Activated naive CD8-positive, alpha-beta T cell treated with anti-CD3 and anti-CD28 coated beads for 36 hours (primary cell): ENCODE measurements at places on chromosomes 2 and 18. TPM values are rescaled to one million over a fixed set of nuclear protein-coding genes. Genes with fewer than 3 reads are reported as not detected.

Gene SMAD2
- total RNA-seq = 105 TPM

Gene DPP4
- 22.4 TPM for total RNA-seq

Gene ZC3H15
- 116 TPM for total RNA-seq

Gene EMILIN1
- total RNA-seq = 0.76 TPM

Gene ABCG8
- total RNA-seq = not detected

Gene SCN7A
- not detected for total RNA-seq

Gene SERPINB2
- not detected for total RNA-seq

Gene DOK6
- total RNA-seq = not detected

Gene PTPRM
- total RNA-seq = 0.22 TPM

Gene TCF7L1
- not detected for total RNA-seq

Gene OXER1
- not detected for total RNA-seq

Gene NAT8
- not detected for total RNA-seq

Gene GAL3ST2
- total RNA-seq = 0.31 TPM

Gene LCT
- total RNA-seq = 0.31 TPM

Gene RUFY4
- 2.0 TPM for total RNA-seq

Gene DBI
- total RNA-seq = 182 TPM

Gene UGT1A10
- total RNA-seq = not detected

Gene LYG2
- not detected for total RNA-seq
